ENCODE measurements at places on chromosomes 2 and 18.

DNA sequence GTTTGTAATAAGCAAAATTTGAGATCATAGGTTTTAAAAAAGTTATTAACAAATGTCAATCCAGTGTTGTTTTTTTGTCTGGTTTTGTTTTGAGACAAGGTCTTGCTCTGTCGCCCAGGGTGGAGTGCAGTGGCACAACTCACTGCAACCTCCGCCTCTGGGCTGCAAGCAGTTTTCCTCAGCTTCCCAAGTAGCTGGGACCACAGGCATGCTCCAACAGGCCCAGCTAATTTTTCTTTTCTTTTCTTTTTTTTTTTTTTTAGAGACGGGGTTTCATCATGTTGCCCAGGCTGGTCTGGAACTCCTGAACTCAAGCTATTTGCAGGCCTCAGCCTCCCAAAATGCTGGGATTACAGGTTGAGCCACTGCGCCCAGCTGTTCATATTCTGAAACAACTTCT lies 31.3 kb downstream of the GALNT3 start:
- DNase-seq, result no peak

- DNase-seq, result no peak
Measured at GRCh38 chr18:22005191-22005841, 164.1 kb upstream of the GATA6 start.

GRCh38 chr2:201580486-201580885 lies 62.8 kb downstream of the TMEM237 start:
- no peak for DNase-seq

DNA sequence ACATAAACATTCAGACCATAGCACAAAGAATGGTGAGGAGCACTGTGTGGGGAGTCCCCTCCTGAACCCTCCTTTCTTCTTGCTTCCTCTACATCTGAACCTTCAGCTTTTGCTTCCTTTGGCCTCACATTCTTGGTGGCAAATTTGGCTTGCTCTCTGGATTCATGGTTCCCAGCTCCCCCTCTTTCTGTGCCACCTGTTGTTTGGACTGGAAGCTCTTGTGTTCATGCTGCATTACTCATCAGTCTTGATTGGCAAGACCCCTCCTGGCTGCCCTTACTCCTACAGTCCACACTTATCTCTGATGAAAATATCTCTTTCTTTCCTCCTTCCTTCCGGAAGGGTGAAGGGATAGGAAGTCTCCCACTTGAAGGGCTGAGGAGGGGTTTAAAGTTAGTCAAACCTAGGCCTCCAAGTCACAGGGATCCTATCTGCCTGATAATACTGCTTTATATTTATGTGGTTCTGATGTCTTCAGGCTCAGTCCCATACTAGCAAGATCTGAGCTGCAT lies 70.0 kb downstream of the MYO3B start:
- DNase-seq, result no peak

DNA sequence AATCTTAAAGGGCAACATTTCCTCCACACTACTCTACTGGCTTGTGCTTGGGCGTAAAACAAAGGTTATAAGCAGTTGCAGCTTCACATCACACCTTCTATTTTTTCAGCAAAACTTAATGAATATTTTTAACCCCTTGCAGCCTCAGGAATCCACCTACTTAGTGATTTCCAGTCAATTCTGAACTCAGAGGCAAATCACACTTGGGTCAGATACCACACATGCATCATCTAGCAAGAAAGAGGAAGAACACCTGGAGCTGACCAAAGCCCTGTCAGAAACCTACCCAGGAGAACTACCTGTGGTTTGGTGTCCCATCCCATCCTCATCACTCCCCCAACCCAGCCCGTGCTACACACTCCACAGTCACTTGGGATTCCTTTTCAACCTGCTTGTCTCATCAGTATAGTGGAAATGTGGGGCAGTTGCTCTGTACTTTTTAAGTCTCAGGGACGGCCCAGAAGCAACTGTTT lies 25.5 kb downstream of the PIAS2 start:
- DNase-seq, result no peak

DNA sequence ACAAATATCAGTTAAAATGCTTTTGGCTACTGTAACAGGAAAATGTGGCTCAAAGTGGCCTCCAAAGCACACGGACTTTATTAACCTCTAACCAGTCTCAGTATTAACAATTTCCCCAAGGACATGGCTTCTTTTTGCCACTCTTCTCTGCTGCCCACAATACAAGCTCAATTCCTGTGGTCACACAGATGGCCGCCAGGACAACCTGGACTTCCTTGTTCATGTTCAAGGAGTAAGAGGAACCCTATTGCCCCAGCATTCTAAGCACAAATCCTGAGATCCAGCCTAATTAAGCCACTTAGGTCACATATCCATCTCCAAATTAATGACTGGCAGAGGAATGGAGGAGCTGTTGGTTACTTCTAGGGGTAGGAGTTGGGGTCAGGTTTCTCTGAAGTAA lies 38.2 kb downstream of the AOX1 start:
- DNase-seq, result no peak

GRCh38 chr2:98369710-98370239 lies 23.5 kb downstream of the CNGA3 start:
- DNase-seq, result no peak

DNA sequence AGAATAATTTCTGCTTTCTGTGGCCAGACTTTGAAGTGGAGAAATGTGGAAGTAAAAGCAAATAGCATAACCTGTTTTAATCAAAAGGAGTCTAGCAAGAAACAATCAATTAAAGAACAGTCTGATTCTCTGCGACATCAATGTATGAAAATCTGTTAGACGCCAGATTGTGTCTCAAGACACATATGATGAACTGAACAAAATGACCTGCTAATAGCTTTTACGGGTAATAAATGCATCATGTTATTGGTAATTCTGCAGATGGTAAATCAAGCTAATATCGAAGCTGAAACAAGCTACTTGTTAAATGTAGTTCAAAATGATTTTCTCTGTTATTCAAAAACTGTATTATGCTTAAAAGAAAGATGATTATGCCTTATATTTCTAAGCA lies 208.5 kb upstream of the FIGN start:
- DNase-seq, result no peak

- no peak for DNase-seq
Measured at GRCh38 chr2:97911922-97912575, 83.7 kb downstream of the TMEM131 start.

- no peak for DNase-seq
Measured at GRCh38 chr2:121583555-121583954, 52.9 kb downstream of the RNU4ATAC start.
